ENCODE measurements at places on chromosomes 6 and 20.
A peak's percentile ranks its signal among the peaks of the same experiment; 100 is the strongest.

GRCh38 chr20:49812507-49813304, at the start of gene SLC9A8:
TSS of gene SLC9A8 (plus strand) at chr20:49812828. CDS start at chr20:49812923, 95 bp downstream.
- peak; percentile 60 for DNase-seq

DNA sequence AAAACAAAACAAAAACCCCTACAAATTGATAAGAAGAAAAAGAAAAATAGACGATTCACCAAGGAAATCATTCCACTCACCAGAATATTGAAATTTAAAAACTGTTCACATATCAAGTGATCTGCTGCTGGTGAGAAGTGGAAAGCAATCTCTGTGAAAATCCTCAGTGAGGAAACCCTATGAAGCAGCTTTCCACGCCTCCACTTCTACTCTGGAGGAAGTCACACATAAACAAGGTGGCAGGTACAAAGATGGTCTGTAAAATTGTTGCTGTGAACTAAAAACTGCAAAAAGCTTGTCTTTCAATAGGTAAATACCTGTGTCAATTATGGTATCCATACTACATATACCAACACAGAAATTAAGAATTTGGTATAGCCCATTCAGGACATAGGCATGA, 18.5 kb downstream of the CD164 start:
- DNase-seq, result no peak

DNA sequence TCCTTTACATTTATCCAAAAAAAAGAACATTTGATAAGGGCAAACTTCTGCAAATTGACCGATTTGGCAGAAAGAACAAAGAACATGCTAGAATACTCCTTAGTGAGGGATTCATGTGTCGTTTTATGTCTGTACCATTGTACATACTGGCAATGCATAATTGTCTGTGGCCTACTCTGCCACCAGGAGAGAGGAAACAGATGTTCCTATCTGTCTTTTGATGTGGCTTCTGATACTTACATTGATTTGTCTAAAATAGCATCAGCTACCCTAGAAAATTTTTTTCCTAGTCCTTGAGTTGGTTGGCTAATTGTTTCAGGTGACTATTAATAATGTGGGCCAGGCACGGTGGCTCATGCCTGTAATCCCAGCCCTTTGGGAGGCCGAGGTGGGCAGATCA, 654.1 kb downstream of the KIF16B start:
- no peak for DNase-seq

GRCh38 chr6:157013649-157014304, 236.6 kb downstream of the ARID1B start:
- DNase-seq, result no peak

DNA sequence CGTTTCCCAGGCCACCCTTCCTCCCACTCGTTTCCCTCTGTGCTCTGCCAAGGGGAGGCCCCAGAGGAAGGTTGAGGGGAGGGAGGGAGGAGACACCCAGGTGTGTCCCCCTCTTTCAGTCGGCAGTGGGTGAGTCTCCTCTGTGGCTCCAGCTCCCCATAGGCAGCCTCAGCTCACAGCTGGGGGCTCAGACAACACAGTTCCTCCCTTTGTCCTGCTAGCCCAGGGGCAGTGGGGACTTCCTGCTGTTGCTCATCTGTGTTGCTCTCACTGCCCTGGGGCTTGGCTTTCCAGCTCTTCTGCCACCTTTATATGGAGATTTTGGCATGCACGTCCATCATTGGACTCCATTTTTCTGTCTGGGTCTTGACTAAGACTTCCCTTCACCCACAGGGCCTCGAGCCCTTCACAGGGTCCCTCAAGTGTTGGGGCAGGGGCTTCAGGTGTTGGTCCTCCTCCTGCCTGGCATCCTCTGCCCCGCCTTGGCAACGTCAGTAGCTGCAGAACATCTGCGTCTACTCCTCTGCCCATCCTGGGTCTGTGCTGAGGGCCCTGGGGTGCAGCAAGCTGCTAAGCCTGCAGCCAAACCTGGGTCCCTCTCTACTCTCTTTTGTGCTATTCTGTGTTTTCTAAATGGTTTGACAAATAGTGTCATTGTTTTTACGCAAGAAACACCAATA, 190.6 kb upstream of the PMEPA1 start:
- DNase-seq, result no peak

DNA sequence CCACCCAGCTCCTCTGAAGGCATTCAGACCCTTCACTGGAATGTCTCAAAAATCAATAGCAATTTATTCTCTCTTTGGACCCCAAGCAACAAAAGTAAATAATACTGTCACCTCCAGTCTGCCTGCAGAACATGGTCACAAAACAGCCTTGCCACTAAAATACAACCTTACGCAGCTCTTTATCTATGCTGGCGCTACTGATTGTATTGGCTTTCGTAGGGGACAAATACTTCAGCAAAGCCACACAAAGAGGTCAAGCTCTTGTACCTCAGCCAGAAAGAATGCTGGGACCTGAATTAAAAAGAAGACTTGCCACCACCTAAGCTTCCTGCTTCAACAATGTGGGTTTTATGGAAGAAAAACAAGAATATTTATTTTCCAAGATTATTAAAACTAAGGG, 57.2 kb downstream of the PRKN start:
- DNase-seq, result no peak

DNA sequence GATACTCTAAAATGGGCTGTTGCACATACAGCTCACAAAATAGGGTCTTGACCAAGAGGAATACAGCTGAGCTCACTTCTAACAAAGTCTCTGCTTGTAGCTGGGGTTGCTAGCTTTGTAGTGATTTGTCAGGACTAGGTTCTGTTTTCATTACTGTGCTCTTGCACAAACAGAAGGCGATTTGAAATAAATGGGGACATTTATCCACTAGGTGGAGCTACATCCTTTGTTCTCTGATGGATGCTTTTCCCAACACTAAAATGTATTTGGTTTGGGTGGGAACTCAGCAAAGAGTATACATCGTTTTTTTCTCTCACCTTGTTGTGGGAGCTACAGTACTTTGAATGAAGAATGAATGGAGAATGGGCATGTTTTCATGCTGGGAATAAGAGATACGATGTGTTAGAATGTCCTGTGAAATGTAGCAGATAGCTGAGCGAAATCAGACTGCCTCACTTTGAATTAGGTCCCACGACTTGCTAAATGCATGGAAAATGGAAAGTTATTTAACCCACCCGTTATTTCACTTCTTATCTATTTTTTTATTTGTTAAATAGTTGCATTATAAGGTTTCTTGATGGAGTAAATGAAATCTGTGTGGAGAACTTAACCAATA, 494.7 kb upstream of the MAP3K7 start:
- peak; percentile 83 for DNase-seq

GRCh38 chr6:85574932-85575598, 18.6 kb downstream of the SNX14 start:
- no peak for DNase-seq

- DNase-seq, result no peak
Measured at GRCh38 chr20:56381501-56381900, 10.5 kb downstream of the AURKA start.

GRCh38 chr6:123810214-123810613, 6.5 kb downstream of the NKAIN2 start:
- no peak for DNase-seq

DNA sequence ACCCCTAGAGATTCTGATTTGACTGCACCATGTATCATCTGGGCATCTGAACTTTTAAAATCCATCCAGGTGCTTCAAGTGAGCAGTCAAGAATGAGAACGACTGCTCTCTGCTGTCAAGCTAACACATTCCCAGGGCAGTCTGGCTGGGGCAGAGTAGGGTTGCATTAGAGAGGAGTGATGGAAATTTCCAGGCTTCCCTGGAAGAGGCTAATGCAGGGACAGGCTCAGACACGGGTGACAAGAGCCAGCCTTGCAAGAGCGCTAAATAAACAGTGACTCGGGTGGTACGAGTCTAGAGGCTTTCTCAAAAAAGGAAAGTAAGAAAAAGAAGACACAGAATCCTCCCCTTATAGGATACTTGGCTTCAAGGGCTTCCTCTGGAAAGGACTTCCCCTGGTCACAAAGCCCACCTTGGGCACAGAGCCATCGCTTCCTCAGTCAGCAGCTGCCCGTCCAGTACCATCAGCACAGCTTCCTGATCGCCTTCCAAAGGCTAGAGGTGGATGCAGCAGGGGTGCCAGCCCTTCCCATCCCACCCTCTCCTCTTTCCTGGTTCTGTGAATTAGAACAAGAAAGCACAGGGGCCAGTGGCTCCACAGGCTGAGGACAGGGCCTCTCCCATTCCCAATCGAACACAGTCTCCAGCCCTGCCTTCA, 177.4 kb upstream of the RREB1 start:
- no peak for DNase-seq

GRCh38 chr6:163189609-163190008, 224.9 kb upstream of the QKI start:
- DNase-seq, result no peak

DNA sequence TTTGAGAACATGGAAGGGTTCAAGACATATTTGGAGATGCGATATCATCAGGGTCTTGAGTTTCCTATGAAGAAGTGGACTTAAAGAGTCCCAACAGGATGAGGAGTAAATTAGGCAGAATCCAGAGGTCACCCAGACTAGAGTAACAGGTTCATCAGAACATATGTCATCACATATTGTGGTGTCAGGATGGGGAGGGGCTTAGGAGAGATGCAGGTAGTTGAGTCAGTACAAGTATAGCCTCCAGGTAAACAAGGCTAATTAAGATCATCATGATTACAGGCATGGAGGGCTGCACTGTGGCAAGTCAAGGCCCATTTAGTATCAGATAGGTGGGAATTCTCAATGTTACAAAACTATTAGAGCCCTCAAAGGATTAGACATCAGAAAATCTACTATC, 90.1 kb upstream of the PAK5 start:
- DNase-seq, result no peak

DNA sequence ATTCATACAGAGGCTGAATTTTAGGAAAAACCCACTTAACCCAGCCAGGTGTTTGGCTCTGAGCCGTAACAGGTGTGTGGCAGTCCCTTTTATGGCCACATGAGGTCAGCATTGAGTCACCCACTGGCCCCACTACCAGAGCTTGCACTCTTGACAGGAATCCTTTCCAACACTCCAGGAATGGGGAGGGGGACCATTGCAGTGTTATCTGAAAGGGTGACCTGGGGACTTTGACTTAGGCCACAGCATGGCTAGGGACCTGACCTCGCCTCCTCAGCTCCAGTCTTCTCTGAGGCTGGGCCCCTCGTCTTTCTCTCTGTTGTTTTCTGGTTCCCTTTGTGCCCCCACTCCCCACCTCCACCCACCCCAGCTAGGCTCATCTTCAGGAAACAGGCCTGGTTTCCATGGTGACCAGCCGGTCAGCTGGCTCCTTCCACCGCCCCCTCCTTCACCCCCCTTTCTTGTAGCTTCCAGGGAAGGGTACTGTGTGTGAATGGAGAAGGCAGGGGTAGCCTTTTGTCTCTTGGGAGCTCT, 2.1 kb upstream of the TMEM151B start:
- DNase-seq, result peak; percentile 37

GRCh38 chr6:87350516-87350915, 5.9 kb downstream of the C6orf163 start:
- DNase-seq, result no peak

All from NCI-H1694 treated with DMSO at 0.1 percent for 48 hours (cell line).